ENCODE measurements at places on chromosomes 5 and 9.

DNA sequence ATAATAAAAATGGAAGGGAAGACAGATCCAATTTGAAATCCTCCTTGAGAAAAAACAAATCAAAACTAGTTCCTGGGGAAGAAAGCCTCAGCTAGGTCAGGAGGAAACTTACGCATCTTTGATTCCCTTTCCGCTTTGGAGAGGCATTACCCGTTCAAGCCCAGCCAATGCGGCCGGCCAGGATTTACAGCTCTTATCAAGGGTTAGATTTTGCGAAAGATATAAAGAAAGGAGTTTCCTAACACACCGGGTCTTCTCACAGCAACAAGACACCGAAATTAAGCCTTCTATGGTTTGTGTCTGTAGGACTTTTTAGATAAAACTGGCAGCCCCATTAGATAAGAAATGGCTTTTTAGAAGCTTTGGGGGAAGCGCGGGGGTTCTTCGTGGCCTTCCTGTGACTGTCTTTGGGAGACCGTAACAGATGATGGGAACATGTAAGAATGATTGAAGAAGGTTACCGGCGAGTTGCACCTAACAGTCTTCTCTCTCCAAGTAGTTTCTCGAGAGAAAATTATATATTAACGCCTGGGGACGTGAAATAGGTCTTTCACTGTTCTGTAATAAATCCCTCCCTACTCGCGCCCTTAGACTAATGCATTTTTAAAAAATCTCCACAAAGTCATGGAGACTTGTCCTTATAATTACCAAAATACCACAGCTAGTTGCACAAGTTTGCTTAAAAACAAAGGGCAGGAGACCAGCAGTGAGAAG is 1.3 kb upstream of the ISL1 start:
- DNase-seq, result no peak

DNA sequence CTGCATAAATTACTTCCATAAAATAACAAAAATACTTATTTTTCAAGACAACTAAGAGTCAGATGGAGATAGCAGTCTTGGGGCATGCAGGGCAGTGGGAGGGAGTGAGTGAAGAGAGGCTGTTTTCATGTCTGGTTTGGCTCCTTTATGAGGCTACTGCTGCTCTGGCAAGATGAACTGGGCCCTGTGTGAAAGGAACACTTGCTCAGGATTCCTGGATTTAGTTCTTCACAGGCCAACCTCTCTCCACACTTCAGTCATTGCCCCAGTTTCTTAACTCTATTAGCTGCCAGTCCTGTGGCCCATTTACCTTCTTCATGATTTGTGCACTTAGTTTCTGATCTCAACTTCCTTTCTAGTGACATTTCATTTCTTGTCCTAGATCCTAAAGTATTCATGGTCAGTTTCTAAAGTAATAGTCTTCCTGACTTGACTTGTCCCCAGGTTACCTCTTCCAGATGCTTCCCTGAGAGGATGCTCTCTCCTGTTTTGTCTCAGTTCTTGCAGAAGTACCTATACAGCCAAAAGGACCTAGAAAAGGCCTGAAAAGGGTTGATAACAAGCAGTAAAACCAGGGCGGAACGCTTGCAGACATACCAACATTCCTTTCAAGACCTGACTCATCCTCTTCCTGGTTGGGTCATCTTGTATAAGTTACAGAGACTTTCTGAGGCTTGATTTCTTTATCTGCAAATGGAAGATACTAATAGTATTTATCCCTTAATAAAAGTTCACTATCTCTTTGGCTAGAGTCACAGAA is 77.0 kb upstream of the ZFAND5 start:
- DNase-seq, result no peak

DNA sequence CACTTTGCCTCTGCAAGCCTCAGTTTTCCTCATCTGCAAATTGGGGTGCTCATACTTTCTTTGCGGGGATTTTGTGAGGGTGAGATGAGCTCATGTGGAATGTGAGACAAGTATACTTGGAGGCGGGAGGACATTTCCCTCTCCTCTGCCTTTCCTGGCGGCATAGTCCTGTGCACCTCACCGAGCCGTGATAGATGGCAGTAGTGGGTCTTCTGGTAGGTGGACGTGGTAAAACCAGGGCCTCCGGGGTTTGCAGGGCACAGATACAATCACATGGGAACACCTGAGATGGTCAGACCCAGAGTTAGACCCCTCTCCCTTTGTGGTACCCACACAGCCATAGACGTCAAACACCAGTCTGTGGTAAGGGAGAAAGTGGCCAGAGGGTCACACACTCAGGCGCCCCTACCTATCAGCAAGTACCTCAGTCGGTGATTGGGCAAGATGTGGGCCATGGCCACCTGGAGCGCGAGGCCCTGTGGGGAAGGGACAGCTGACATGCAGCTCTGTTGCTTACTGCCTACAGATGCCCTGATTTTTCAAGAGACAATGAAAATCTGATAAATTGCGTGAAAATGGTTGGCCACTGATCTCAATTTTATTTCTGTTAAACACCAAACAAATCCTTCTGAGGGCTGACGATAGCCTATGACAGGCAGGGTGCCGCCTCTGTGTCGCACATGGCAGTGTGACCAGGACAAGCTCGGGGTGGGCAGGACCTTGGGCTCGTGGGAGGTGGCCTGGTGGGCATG is 9.9 kb downstream of the ERGIC1 start:
- DNase-seq, result no peak

DNA sequence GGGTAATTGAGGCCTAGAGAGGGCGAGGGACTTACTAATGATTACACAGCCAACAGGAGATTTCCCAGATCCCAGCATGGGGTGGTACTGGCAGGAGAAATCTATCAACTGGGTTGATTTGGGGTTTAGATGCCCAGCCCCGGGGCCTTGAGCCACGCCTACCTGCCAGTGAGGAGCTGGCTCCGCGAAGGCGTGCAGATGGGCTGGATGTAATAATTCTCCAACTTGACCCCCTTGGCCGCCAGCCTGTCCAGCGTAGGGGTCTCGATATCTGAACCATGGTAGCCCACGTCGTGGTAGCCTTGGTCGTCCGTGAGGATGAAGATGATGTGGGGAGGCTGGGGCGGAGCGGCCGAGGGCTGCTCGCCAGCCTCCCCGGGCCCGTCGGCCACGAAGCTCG is 804 bp downstream of the ARSI start:
- no peak for DNase-seq

DNA sequence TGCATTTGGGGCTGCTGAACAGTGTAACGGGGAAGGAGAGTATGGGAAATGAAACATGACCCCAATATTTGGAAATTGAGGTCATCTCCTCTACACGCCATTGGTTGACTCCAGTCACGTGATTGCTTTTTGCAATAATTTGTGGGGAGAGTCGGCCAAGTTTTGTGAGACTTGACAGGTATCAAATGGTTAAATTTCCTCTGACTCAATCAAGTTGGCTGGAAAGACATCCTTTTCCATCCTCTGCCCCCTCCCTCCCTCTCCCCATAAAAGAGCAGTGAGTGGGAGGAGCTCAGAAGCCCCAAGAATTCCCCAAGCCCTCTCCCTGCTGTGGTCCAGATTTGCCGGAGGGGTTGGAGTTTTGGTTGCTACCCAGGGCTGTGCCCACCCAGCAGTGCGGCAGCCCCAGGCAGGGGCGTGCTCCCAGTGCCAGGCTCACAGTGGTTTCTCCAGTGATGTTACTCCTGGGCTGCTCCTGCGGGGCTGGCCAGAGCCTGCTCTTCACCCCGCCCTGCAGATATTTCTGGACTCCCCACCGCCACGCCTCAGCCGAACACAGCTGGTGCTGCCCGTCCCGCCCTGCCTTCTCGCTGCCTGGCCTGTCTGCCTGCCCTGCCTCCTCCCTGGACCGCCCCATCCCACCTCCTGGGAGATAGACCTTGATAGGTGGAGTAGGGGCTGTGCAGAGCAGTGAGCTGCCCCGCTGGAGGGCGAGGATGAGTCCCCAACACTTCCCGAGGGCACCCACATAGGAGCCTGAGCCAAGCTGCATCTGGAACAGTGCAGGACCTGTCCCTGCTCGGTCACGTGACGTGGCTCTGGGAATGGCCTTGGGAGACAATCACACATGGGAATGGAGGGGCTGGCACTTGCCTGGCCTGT is 3.4 kb downstream of the COL5A1 start:
- no peak for DNase-seq

- DNase-seq, result no peak
Measured at GRCh38 chr9:126217797-126218196, 108.8 kb upstream of the MVB12B start.

DNA sequence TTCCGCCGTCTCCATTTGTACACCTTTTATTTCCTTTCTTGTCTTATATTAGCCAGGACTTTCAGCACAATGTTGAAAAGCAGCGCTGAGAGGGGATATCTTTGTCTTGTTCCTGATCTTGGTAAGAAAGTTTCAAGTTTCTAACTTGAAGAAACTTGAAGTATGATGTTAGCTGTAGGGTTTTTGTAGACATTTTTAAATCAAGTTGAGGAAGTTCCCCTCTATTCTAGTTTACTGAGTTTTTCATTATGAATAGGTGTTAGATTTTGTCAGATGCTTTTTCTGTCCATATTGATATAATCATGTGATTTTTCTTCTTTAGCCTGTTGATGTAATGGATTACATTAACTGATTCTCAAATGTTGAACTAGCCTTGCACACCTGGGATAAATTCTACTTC is 425.7 kb downstream of the PIK3R1 start:
- DNase-seq, result no peak

- DNase-seq, result no peak
Measured at GRCh38 chr5:132714456-132715307, 22.7 kb downstream of the KIF3A start.

GRCh38 chr5:167485061-167485774 is 806.2 kb upstream of the WWC1 start:
- DNase-seq, result no peak

DNA sequence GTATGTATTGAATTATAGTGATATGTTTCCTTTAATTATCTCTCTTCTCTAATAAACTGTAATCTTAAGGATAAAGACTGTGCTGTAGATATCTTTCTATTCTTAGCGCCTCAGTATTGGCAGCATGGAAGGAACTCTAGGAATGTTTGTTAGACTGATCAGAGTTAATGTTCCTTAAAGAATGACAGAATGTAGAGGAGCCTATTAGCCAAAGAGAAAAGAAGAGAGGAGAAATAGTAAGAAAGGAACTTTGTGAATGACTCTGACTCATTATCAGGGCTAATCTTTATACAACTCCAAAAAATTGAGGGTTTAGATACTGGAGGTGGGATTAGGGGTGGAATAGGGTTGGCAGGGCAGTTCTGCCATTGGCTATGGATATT is 59.0 kb upstream of the NUDT12 start:
- DNase-seq, result no peak

DNA sequence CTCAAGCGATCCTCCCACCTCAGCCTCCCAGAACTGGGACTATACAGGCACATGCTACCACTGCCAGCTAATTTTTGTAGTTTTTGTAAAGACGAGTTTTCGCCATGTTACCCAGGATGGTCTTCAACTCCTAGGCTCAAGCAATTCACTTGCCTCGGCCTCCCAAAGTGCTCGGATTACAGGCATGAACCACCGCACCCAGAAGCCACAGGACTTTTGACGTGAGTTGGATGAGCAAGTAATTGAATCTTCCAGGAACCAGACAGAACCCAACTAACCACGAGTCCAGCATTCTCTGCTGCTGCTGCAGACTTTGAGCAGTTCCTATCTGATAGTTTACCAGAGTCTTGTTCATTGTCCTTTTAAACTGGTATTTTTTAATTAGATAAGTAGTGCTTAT is 9.6 kb upstream of the ATP6V0E1 start:
- DNase-seq, result no peak

DNA sequence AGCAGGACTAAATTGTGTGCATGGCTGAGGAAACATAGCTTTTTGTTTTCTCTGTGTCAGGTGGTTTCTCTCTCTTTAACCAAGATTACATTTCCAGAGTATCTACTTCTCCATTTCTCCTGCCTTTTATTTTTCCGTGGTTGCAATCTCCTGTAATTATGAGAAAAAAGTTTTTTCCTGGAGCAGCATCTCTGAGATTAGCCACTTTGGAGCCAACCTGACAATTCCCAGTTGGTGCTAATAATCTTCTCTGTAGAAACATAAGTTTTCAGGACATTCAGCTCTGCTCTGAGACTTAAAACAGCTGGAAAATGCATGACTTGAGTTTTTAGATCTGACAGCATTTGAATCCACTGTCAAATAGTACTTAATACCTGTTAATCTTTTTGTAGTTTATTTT is 67.1 kb upstream of the GAS1 start:
- DNase-seq, result no peak

GRCh38 chr5:1749346-1750124 is 50.1 kb downstream of the MRPL36 start:
- no peak for DNase-seq

DNA sequence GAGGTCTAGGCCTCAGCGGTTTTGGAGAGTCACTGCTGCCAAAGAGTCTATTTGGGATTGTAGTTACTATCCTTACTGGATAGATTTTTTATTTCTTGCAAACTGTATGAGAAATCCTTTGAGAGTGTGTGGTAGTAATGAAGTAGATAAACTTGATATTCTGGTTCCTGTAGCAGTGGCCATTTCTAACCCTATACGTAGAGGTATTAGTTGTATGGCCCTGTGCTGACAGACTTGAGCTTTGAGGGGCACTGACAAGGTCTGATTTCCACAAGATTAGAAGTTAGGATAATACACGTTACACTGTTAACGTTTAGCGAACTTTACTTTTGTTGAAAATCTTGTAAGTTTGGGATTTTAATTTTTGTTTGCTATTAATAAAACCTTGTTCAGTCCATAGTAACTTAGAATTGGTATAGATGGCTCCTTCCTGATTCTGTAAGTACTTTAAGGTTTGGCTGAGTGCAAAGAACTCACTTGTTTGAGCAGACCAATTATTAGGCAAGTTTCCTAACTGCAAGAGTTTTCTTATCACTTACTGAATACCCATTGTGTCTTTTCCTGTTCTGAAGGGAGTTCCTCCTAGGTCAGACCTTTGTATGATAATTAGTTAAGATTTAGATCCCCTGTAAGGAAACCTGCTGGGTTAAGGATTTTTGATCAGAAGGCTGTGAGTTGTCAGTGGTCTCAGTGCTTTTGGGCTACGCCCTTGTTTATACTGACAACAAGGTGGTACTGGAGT is 31.4 kb downstream of the GCNT1 start:
- no peak for DNase-seq

GRCh38 chr9:10721301-10721700 is 108.5 kb upstream of the PTPRD start:
- DNase-seq, result no peak

DNA sequence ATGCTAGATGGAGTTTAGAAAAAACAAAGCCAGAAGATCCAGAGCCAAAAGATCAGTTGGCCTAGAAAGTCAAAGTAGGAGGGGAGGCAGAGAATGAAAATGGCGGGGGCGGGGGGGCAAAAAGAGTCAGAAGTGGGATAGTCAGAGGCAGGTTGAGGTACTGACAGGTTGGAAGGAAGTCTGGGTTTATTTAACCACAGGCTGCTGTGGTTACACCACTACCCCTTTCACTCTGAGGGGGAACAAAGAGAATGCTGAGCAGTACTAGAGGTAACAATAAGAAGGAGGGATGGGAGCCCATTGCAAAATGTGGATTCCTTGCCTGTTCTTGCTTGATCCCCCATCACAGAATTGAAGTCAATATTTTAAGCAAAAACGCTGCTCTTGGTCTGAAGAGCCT is 111.8 kb downstream of the CAVIN4 start:
- no peak for DNase-seq

GRCh38 chr9:122192261-122192875 is 32.7 kb downstream of the MORN5 start:
- DNase-seq, result no peak

GRCh38 chr5:64827703-64828102 is 59.0 kb downstream of the CWC27 start:
- DNase-seq, result no peak

GRCh38 chr5:151126199-151126645 is 31.4 kb downstream of the ANXA6 start:
- peak; percentile 69 for DNase-seq

GRCh38 chr9:38089387-38090165 is 20.5 kb upstream of the SHB start:
- DNase-seq, result no peak

Measured in stimulated activated CD4-positive, alpha-beta T cell treated with anti-CD3 and anti-CD28 coated beads, Interleukin-2, amount 100 ng/mL, for 24 hours (primary cell).